Natural killer cell (primary cell): ENCODE measurements at places on chromosomes 7 and 10. TPM values are rescaled to one million over a fixed set of nuclear protein-coding genes. Genes with fewer than 3 reads are reported as not detected.

GRCh38 chr7:151727579-151728285 is 149.2 kb downstream of the PRKAG2 start:
- H3K36me3 ChIP-seq: no peaks in the 10 kb centered on the region
- H3K27ac ChIP-seq: no peak overlapping the region
- H3K27me3 ChIP-seq: no peaks in the 10 kb centered on the region
- DNase-seq: no peak

DNA sequence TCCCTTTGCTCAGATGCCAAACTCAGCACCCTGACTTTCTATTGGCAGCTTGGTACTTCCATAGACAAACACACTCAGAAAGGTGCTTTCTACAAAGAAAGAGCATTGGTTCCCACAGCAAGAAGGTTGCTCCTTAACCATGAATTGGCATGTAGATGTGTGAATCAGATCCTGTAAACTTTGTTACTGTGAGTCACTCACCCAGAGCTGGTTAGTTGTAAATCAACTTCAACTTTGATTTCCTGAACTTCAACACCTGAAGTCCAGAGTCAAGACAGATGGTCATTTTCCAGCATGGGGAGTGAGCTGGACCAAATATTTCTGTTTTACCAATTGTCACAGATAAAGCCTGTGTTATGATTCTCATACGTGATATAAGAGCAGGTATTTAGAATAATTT is 797.2 kb downstream of the TNS3 start:
- no peaks in the 10 kb centered on the region for H3K36me3 ChIP-seq
- no peaks in the 10 kb centered on the region for H3K27me3 ChIP-seq

DNA sequence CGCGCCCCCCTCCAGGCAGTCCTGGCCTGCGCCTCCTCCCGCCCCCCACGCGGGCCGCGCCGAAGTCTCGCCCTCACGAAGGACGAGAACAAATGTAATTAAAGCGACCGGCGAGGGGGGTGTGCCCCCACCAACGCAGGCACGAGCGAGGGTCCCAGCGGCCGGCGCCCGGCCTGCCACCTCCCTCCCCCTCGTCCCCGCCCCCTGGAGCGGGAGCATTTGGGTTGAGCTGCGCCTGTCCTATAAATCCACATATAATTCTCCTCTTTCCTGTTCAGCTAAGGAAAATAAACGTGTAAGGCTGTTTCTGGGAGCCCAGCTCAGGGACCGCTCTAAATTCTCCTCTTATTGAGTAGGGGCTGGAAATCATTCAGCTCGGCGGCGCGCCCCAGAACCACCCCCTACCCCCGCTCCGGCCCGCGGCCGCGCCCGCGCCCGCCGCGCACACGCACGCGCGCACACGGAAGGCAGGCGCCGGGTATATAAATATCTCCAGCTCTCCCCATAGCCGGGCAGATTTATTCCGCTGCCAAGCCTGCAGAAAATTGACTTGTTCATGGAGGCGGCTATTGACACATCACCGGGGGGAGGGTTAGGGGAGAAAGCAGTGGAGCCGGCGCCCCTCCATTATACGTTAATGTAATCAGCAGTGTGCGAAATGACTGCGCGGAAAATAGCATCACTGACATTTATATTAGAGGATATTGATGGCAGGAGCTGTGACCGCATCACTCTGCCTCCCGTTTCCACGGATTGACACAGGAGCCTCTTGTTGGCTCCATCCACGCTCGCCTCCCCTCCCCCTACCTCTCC is 61.6 kb upstream of the BTRC start:
- no peaks in the 10 kb centered on the region for H3K36me3 ChIP-seq
- H3K4me3 ChIP-seq: no peak overlapping the region
- H3K27me3 ChIP-seq: peaks cover 36% of the 10 kb centered on the region
- DNase-seq: peak; percentile 23

GRCh38 chr10:104456802-104457542 is 103.3 kb downstream of the CFAP58 start:
- no peak for DNase-seq
- H3K27me3 ChIP-seq: no peaks in the 10 kb centered on the region
- H3K4me1 ChIP-seq: no peaks in the 10 kb centered on the region
- no peak overlapping the region for H3K27ac ChIP-seq

DNA sequence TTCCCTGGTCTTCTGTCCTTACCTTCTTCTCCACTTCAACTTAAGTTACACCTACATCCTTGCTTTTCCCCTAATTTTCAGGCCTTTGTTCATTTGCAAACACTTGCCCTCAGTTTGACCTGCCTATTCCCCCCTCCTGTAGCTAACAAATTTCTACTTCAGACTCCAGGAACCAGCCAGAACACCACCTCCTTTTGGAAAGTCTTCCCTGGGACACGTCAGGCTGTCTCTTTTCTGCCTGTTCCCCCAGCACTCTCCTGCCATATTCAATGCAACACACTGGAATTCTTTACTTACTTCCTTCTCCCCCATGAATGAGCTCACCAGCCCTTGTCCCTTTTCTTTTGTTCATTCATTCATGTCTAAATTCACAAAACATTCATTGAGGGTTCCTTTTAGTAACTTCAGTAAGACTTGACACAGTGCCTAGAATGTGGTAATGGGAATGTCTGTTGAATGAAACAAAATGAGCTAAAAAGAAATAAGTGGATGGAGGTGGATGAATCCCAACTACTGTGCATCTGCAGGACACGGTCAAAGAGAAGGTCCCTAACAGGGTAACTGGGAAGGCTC is 478.0 kb downstream of the KCNMA1 start:
- no peaks in the 10 kb centered on the region for H3K36me3 ChIP-seq
- no peaks in the 10 kb centered on the region for H3K4me1 ChIP-seq
- DNase-seq: no peak
- H3K4me3 ChIP-seq: no peak overlapping the region
- H3K27ac ChIP-seq: no peak overlapping the region
- no peaks in the 10 kb centered on the region for H3K27me3 ChIP-seq

- H3K27me3 ChIP-seq: no peaks in the 10 kb centered on the region
- no peak overlapping the region for H3K27ac ChIP-seq
- H3K36me3 ChIP-seq: no peaks in the 10 kb centered on the region
Observed at GRCh38 chr10:66151346-66151745, 774.5 kb upstream of the LRRTM3 start.

DNA sequence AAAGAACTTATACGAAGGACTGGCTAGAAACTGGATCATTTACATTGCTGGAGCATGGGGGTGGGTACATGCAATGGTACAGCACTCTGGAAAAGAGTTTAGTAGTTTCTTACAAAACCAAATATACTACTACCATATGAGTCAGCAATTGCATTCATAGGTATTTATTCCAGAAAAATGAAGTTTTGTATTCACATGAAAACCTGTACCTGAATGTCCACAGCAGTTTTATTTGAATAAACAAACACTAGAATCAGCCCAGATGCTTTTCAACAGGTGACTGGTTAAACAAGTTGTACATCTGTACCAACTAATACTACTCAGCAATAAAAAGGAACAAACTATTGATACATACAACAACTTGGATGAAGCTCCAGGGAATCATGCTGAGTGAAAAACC is 3.4 kb downstream of the SCIN start:
- H3K4me3 ChIP-seq: no peak overlapping the region
- no peaks in the 10 kb centered on the region for H3K36me3 ChIP-seq
- H3K27ac ChIP-seq: no peak overlapping the region
- no peak for DNase-seq

GRCh38 chr10:50648089-50648934 is 24.6 kb upstream of the SGMS1 start:
- no peak for DNase-seq
- H3K27me3 ChIP-seq: no peaks in the 10 kb centered on the region
- no peak overlapping the region for H3K4me3 ChIP-seq

DNA sequence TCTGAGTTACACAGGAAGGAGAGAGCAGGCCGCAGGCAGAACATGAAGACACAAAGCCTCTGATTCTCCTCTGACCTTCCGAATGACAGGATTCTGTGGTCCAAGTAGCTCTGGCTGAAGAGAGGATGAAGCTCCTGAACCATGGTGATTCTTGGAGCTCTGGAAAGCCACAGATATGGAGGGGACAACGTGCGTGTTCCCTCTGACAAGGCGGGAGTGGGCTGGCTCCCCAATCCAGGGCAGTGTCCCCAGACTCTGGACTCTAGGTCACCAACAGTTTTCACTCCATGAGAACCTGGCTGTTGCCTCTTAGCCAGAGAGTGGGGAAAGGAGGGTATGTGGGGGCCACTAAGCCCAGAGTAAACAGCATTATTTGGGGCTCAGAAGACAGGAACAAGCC is 7.4 kb upstream of the TRPV6 start:
- no peak overlapping the region for H3K27ac ChIP-seq
- H3K36me3 ChIP-seq: no peaks in the 10 kb centered on the region
- no peaks in the 10 kb centered on the region for H3K4me1 ChIP-seq
- DNase-seq: no peak
- no peak overlapping the region for H3K4me3 ChIP-seq

DNA sequence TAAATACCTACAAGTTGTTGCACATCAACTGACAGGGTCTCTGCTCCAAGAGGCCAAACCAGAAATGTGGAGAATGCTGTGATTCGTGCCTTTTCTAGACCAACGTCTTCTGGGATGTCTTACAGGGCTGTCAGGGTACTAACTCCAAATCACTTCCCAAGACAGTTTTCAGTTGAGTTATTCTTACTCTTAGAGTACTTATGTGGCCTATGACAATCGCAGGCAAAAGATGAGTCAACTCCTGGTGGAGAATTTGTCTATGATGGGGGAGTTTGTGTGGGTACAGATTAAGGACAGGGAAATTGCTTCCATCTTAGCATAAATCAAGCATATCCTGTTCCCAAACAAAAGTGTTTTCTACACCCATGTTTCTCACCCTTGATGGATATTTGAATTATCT is 734.8 kb downstream of the TNS3 start:
- H3K4me1 ChIP-seq: no peaks in the 10 kb centered on the region
- DNase-seq: no peak
- H3K4me3 ChIP-seq: no peak overlapping the region

- H3K27ac ChIP-seq: no peak overlapping the region
- no peaks in the 10 kb centered on the region for H3K27me3 ChIP-seq
- DNase-seq: no peak
- H3K36me3 ChIP-seq: no peaks in the 10 kb centered on the region
Observed at GRCh38 chr10:89351412-89351779, 23.6 kb downstream of the IFIT3 start.

GRCh38 chr7:136687693-136688322 is 180.6 kb upstream of the CHRM2 start:
- no peaks in the 10 kb centered on the region for H3K4me1 ChIP-seq
- H3K4me3 ChIP-seq: no peak overlapping the region
- H3K27me3 ChIP-seq: no peaks in the 10 kb centered on the region

DNA sequence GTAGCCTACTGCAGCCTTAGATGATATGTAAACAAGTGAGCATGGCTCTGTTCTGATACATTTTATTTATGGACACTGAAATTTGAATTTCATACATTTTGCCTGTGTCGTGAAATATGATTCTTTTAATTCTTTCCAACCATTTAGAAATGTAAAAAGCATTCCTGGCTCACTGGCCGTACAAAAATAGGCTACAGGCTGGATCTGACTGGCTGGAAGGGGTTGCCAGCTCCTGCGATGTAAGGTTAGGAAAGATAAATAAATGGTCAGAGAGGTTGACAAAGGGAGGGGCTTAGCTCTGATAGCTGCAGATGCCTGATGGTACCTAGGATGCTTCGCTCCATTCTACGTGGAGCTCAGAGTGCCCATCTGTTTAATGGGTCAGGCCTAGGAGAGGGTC is 3.4 kb downstream of the ADCYAP1R1 start:
- H3K36me3 ChIP-seq: no peaks in the 10 kb centered on the region
- no peak for DNase-seq
- no peaks in the 10 kb centered on the region for H3K4me1 ChIP-seq
- H3K4me3 ChIP-seq: no peak overlapping the region
- peaks cover 5% of the 10 kb centered on the region for H3K27me3 ChIP-seq

- DNase-seq: no peak
- H3K4me1 ChIP-seq: no peaks in the 10 kb centered on the region
- H3K36me3 ChIP-seq: no peaks in the 10 kb centered on the region
- H3K27ac ChIP-seq: no peak overlapping the region
- no peak overlapping the region for H3K4me3 ChIP-seq
- peaks cover 9% of the 10 kb centered on the region for H3K27me3 ChIP-seq
Observed at GRCh38 chr7:35241436-35241835, 12.5 kb downstream of the TBX20 start.

- H3K4me1 ChIP-seq: peaks cover 18% of the 10 kb centered on the region
- H3K4me3 ChIP-seq: no peak overlapping the region
- DNase-seq: no peak
Observed at GRCh38 chr7:99146979-99147378, 3.1 kb upstream of the SMURF1 start.

DNA sequence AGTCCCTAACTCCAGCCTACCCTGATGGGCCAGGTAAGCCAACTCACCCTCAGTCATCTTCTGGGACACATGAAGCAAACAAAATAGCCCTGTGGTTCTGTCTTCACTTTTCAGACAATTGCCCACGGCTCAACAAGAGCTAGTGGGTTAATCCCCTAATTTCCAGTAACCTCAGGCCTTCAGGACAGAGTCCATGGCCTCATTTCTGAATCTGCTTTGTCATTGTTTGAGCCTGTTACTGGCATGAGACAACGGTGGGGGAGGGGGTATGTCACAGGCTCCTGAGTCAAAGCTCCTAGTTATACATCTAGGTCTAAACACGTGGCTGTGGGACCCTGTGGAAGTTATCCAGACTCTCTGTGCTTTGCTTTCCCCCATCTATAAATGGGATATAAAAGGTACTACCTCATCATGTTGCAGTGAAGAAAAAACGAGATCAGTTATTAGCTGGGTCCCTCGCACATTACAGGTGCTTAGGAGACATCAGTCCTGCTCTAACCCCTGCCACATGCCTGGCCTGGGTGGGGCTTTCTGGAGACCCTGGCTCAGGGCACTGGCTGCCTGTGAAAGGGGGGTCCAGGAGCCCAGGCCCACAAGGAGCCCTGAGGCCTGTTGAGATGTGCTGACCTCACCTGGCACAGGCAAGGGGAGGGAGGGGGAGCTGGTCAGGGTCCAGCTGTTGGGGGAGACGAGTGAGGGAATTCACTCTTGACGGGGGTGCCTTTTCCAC is 16.5 kb downstream of the MAT1A start:
- H3K4me3 ChIP-seq: no peak overlapping the region
- H3K27ac ChIP-seq: no peak overlapping the region
- no peaks in the 10 kb centered on the region for H3K27me3 ChIP-seq
- no peaks in the 10 kb centered on the region for H3K4me1 ChIP-seq

Gene TMEM270
- total RNA-seq: not detected

Gene CHST15
- 11.9 TPM for total RNA-seq

Gene OGDHL
- total RNA-seq: not detected

Gene ATRNL1
- total RNA-seq: not detected

Gene HOXA3
- 0.78 TPM for total RNA-seq

Gene TFAM
- 34.3 TPM for total RNA-seq

Gene SLK
- 33.4 TPM for total RNA-seq

Gene INA
- total RNA-seq: not detected
